ENCODE measurements at places on chromosomes 7 and 10. TPM values are rescaled to one million over a fixed set of nuclear protein-coding genes. Genes with fewer than 3 reads are reported as not detected.

GRCh38 chr10:56116684-56117083, 244.4 kb downstream of the ZWINT start:
- DNase-seq = no peak

GRCh38 chr10:119377958-119378736, 164.4 kb downstream of the RGS10 start:
- peak; percentile 75 for DNase-seq

DNA sequence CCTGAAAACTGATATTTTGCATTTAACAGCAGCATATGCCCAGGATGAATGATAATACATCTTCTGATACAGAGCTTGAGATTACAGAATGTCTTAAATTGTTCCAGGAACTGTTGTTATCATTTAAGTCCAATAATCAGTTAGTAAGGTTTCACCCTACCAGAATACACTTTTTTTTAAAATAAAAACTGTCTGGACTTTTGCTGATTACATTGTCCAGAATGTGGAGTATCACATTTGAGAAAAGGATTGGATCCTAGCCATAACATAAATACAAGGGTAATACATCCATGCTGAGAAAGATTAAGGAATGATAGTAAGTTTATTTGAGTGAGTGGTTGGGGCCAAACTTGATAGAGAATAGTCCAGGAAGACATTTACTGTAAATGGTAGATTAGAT, 71.0 kb downstream of the SEPTIN7 start:
- DNase-seq = no peak

GRCh38 chr10:61439058-61439609, 14.0 kb downstream of the TMEM26 start:
- no peak for DNase-seq

DNA sequence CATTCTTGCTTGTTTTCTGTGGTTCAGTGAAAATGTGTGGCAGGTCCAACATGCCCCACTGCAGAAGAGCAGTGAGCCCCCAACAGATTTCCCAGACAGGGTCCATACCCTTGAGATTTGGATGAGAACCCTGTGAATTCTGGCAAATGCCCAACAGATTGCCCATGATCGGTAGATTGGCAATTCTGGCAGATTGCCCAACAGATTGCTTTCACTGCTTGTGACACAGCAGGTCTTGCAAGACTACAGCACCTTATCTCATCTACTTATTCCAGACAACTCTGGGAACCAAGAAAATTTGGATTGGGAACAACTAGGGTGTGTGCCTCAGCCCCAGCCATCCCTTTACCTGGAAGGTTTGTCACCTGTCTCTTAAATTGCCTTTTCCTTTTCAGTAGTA, 143.7 kb upstream of the COL1A2 start:
- DNase-seq = no peak

- DNase-seq = peak; percentile 46
Observed at GRCh38 chr7:44172803-44173424, 16.3 kb downstream of the GCK start.

The FLNC gene
- polyA plus RNA-seq = 7.8 TPM

The BLNK gene
- 1.0 TPM for polyA plus RNA-seq

The ACSL5 gene
- polyA plus RNA-seq = 5.0 TPM

The LRRD1 gene
- polyA plus RNA-seq = not detected

The TAF6 gene
- 124 TPM for polyA plus RNA-seq

The GRID2IP gene
- 0.25 TPM for polyA plus RNA-seq

Measured in brain (organoid and tissue), 16 donors.